ENCODE measurements at places on chromosomes 16 and 17. TPM values are rescaled to one million over a fixed set of nuclear protein-coding genes. Genes with fewer than 3 reads are reported as not detected.
A peak's percentile ranks its signal among the peaks of the same experiment; 100 is the strongest.

DNA sequence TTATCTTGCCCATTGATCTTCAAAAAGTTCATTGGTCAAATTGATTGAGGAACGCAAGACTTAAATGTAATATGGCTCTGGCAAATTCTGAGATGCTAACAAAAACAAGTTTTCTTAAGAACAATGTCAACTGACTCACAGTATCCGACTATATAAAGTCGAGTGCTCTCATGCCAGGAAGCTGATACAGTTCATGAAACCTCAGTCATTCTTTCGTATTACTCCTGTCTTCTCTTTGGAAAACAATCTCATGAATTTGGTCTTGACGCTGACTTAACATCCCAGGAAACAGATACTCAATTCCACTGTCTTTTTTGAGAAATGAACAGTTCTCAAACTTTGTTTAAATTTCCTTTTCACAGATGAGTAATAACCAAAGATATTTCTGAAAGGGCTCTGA lies 704.9 kb downstream of the MAF start:
- no peak for DNase-seq

- no peak for DNase-seq
Measured at GRCh38 chr16:47392081-47392480, 68.8 kb downstream of the ITFG1 start.

- DNase-seq = no peak
Measured at GRCh38 chr17:56724664-56725063, 109.1 kb downstream of the C17orf67 start.

- no peak for DNase-seq
Measured at GRCh38 chr17:82910041-82910481, 70.2 kb upstream of the ZNF750 start.

GRCh38 chr16:50836121-50836621 lies 94.3 kb downstream of the CYLD start:
- no peak for DNase-seq

- no peak for DNase-seq
Measured at GRCh38 chr17:30520882-30521281, 43.7 kb downstream of the GOSR1 start.

GRCh38 chr17:59800530-59800942 lies 92.2 kb downstream of the TUBD1 start:
- DNase-seq = peak; percentile 37

The MYH13 gene
- polyA plus RNA-seq = not detected

The CLDN7 gene
- polyA plus RNA-seq = 2.3 TPM

The OXLD1 gene
- 11.6 TPM for polyA plus RNA-seq

Data from fibroblast of lung (primary cell).